Spinal cord (tissue), 10 donors: ENCODE measurements at places on chromosomes 13 and 19. TPM values are rescaled to one million over a fixed set of nuclear protein-coding genes. Genes with fewer than 3 reads are reported as not detected.

GRCh38 chr13:112510002-112510780 lies 77.8 kb downstream of the TUBGCP3 start:
- DNase-seq: peak; percentile 86
- H3K36me3 ChIP-seq: peaks cover 20% of the 10 kb centered on the region
- no peak overlapping the region for H3K27ac ChIP-seq
- H3K4me1 ChIP-seq: no peaks in the 10 kb centered on the region

DNA sequence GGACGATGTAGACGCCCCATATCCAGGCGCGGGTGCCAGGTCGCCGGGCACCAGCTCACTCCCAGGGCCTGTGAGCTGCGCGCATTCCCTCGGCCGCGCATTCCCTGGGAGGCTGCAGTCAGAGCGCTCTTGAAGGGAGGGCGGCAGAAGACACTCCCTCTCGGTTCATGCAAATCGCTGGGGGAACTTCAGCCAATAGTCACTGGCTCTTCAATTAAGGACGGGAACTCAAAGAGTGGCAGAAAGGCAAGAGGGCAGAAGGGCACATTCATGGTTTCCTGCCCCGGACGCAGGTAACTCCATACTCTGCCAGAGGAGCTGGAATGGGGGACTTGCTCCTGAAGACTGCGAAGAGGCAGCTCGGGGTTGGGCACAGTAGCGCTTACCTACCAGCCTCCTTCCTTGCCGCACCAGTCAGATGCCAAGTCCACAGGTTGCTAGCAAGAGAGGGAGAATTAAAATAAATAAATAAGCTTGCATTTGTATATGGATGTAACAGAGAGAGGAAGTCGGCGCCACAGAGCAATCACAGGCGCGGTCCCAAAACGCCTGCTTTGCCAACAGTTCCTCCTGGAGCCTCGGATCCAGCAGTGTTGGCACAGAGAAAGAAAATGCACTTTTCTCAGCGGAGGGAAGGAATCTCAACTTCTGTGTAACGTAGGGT lies 459 bp downstream of the PCDH20 start:
- peak; percentile 81 for DNase-seq
- no peak overlapping the region for H3K27ac ChIP-seq
- peaks cover 18% of the 10 kb centered on the region for H3K27me3 ChIP-seq
- peaks cover 19% of the 10 kb centered on the region for H3K4me1 ChIP-seq

The VSTM2B gene
- polyA plus RNA-seq: 43.2 TPM

The IRF2BP1 gene
- polyA plus RNA-seq: 32.1 TPM

GRCh38 chr13:80074143-80074752 lies 266.7 kb downstream of the SPRY2 start:
- H3K36me3 ChIP-seq: no peaks in the 10 kb centered on the region
- no peak overlapping the region for H3K4me3 ChIP-seq
- no peak for DNase-seq
- no peak overlapping the region for H3K27ac ChIP-seq
- H3K27me3 ChIP-seq: no peaks in the 10 kb centered on the region

The PSG3 gene
- polyA plus RNA-seq: 0.17 TPM

The CYP4F2 gene
- 0.86 TPM for polyA plus RNA-seq

GRCh38 chr13:93843082-93843481 lies 616.5 kb downstream of the GPC6 start:
- no peak overlapping the region for H3K27ac ChIP-seq
- H3K36me3 ChIP-seq: no peaks in the 10 kb centered on the region
- H3K4me3 ChIP-seq: no peak overlapping the region
- H3K4me1 ChIP-seq: no peaks in the 10 kb centered on the region

The TNNI3 gene
- 5.5 TPM for polyA plus RNA-seq

DNA sequence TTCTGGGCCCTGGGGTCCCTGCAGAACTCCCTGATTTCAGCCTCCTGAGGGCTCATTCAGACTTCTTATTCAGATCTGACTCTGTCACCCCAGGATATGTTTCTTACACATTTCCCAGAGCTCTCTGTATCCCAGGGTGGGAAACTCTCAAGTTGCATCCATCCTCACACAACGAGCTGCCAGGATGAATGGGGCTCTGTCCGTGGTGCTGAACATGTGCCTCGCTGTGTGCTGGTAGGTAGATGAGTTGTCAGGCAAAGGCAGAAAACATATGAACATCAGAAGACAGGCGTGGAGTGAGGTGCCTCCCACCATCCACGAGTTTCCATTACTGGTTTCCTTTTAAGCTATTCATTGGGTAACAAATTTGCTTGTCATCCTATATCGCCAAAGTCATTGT lies 11.4 kb upstream of the IGFL1 start:
- DNase-seq: no peak
- peaks cover 3% of the 10 kb centered on the region for H3K36me3 ChIP-seq
- H3K4me3 ChIP-seq: no peak overlapping the region
- peaks cover 7% of the 10 kb centered on the region for H3K4me1 ChIP-seq
- no peak overlapping the region for H3K27ac ChIP-seq
- no peaks in the 10 kb centered on the region for H3K27me3 ChIP-seq

The INSR gene
- polyA plus RNA-seq: 15.3 TPM

DNA sequence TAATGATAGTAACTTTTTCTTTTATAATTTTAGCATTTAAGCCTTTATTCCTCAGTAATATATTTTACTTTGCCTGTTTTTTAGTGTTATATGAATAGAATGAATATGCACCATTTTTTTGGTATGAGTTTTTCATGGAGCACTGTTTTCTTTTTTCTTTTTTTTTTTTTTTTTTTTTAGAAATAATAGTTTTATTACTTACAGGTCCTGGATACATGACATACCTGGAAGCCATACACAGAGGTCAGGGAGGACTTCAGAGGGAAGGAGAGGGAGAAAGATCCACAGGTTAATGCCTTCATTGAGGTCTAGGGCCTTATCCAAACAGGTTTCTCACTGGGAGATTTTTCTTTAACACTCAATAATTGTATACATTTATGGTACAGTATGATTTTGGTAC lies 26.4 kb downstream of the KCTD4 start:
- no peak overlapping the region for H3K4me3 ChIP-seq
- H3K27me3 ChIP-seq: no peaks in the 10 kb centered on the region

- peaks cover 18% of the 10 kb centered on the region for H3K4me1 ChIP-seq
- H3K4me3 ChIP-seq: peak overlapping the region; percentile 22
- H3K27ac ChIP-seq: no peak overlapping the region
- no peaks in the 10 kb centered on the region for H3K27me3 ChIP-seq
- peaks cover 16% of the 10 kb centered on the region for H3K36me3 ChIP-seq
Measured at GRCh38 chr19:19619181-19619848, 828 bp upstream of the PBX4 start.

GRCh38 chr13:99473515-99473914 lies 27.8 kb upstream of the TM9SF2 start:
- no peak overlapping the region for H3K4me3 ChIP-seq
- no peak for DNase-seq
- no peaks in the 10 kb centered on the region for H3K4me1 ChIP-seq
- no peak overlapping the region for H3K27ac ChIP-seq

The SGCG gene
- 2.3 TPM for polyA plus RNA-seq

GRCh38 chr19:41330946-41331678 lies 21.1 kb downstream of the CCDC97 start:
- no peak overlapping the region for H3K4me3 ChIP-seq
- H3K27me3 ChIP-seq: peaks cover 5% of the 10 kb centered on the region
- H3K27ac ChIP-seq: no peak overlapping the region
- no peak for DNase-seq
- peaks cover 9% of the 10 kb centered on the region for H3K36me3 ChIP-seq

GRCh38 chr19:43435775-43436174 lies 21.1 kb downstream of the TEX101 start:
- H3K27me3 ChIP-seq: no peaks in the 10 kb centered on the region
- no peaks in the 10 kb centered on the region for H3K36me3 ChIP-seq
- no peak for DNase-seq
- H3K4me3 ChIP-seq: no peak overlapping the region
- H3K27ac ChIP-seq: no peak overlapping the region

The C1QTNF9B gene
- 0.66 TPM for polyA plus RNA-seq

The CEACAM1 gene
- 1.5 TPM for polyA plus RNA-seq

GRCh38 chr19:7226739-7227138 lies 67.5 kb downstream of the INSR start:
- no peak overlapping the region for H3K4me3 ChIP-seq
- DNase-seq: no peak
- no peaks in the 10 kb centered on the region for H3K36me3 ChIP-seq
- no peaks in the 10 kb centered on the region for H3K27me3 ChIP-seq

- no peak overlapping the region for H3K4me3 ChIP-seq
- H3K36me3 ChIP-seq: peaks cover 64% of the 10 kb centered on the region
- no peak for DNase-seq
- H3K27me3 ChIP-seq: no peaks in the 10 kb centered on the region
Measured at GRCh38 chr19:8254286-8255001, 45.3 kb downstream of the CERS4 start.

GRCh38 chr13:50644081-50644871 lies 199.2 kb downstream of the DLEU7 start:
- no peak for DNase-seq
- H3K27me3 ChIP-seq: no peaks in the 10 kb centered on the region
- no peaks in the 10 kb centered on the region for H3K4me1 ChIP-seq
- no peaks in the 10 kb centered on the region for H3K36me3 ChIP-seq
- no peak overlapping the region for H3K27ac ChIP-seq

GRCh38 chr19:45094707-45095106 lies 1.7 kb downstream of the PPP1R37 start:
- H3K27me3 ChIP-seq: no peaks in the 10 kb centered on the region
- no peak overlapping the region for H3K27ac ChIP-seq

DNA sequence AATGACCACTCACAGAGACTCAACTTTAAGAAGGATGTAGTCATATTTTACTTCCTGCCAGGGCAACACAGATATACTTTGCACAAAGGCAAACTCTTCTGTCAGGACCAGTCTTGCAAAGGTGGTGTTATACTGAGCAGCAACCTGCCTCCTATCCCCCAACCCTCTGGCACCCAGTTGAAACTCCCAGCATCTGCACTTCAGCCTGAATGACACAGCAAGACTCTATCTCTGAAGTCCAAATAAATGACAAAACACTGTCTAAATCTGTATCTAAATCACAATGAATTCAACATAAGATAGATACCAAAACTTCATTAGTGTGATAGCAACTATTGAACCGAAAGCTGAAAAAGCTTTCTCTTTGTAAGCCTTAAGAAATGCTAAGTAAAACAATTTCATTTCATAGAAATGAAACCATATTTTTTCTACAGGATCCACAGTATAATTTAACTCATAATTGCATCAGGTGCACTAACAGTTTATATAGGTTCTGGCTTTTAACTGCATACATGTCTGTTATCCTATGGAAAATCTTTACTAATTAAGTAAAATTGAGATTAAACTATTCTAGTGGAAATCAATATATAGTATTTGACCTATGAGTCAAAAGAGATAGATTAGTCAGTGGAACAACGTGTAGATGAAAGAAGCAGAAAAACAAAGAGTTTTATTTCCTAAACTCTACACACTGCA lies 163.7 kb downstream of the TBC1D4 start:
- H3K27me3 ChIP-seq: no peaks in the 10 kb centered on the region
- DNase-seq: no peak
- no peak overlapping the region for H3K4me3 ChIP-seq
- no peak overlapping the region for H3K27ac ChIP-seq
- no peaks in the 10 kb centered on the region for H3K36me3 ChIP-seq
- H3K4me1 ChIP-seq: no peaks in the 10 kb centered on the region

DNA sequence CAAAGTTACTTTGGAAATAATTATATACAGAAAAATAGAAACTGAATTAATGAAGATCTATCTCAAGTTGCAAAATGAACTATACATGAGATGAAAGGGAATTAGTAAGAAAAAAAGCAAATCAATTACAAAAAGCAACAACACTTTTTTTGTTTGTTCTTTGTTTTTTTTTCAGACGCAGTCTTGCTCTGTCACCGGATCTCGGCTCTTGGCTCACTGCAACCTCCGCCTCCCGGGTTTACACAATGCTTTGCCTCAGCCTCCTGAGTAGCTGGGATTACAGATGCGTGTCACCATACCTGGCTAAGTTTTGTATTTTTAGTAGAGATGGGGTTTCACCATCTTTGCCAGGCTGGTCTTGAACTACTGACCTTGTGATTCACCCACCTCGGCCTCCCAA lies 2.2 kb downstream of the ZNF415 start:
- H3K4me1 ChIP-seq: peaks cover 12% of the 10 kb centered on the region
- H3K27me3 ChIP-seq: no peaks in the 10 kb centered on the region
- no peak overlapping the region for H3K27ac ChIP-seq
- H3K4me3 ChIP-seq: no peak overlapping the region

The LPAR6 gene
- polyA plus RNA-seq: 30.9 TPM

DNA sequence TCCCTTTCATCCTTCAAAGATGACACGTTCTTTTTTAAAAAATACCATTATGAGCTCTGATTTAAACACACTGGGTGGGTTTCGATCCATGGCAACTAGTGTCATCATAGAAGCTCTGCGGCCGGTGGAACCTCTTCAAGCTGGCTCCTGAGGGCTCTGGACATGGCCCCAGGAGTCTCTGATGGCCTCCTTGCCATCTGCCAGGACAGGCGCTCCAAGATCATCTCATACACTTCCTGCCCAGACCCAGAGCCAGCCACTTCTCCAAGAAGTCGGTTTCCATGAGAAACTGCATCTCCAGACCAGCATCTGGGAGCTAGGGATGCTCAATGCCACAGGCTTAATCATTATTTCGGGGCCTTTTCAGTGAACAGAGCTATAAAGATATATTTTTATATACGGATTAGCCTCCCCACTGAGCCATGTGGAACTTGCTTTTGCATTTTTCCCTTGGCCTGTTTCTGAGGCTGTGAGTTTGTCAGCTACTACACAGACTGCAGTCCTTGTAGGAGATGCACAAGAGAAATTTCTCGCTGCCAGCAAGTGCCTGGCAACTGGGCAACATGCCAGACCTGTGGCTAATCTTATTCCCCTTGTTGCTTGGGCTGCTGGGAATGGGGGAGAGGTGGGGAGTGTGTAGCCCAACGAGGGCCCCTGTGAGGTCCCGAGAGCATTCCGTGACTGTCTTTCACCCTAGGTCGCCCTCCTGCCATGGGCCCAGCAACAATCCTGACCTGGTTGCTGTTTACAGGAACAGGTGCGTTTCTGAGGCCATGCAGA lies 15.9 kb downstream of the SUGP1 start:
- DNase-seq: peak; percentile 75
- peaks cover 92% of the 10 kb centered on the region for H3K36me3 ChIP-seq
- H3K4me3 ChIP-seq: no peak overlapping the region
- H3K27me3 ChIP-seq: no peaks in the 10 kb centered on the region
- H3K27ac ChIP-seq: no peak overlapping the region

DNA sequence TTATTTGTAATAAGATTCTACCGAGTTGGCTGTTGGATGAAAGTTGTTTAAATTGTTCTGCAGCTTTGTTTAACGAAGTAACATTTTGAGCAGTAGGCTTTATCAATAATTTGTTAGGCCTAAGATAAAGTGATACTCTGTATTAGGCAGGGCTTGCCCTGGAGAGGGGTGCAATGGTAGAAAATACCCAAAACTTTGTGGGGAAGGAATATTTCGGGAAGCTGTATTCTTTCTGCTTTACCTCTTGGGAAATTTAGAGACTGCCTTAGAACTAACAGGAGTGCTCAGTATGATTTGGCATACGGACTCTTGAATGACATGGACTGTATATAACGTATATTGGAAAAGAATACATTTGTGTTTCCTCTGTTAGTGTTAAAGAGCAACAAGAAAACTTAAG lies 2.5 kb downstream of the PDS5B start:
- H3K27me3 ChIP-seq: no peaks in the 10 kb centered on the region
- peak overlapping the region; percentile 97 for H3K27ac ChIP-seq
- peak; percentile 13 for DNase-seq
- H3K4me3 ChIP-seq: peak overlapping the region; percentile 91
- H3K4me1 ChIP-seq: peaks cover 5% of the 10 kb centered on the region
- H3K36me3 ChIP-seq: no peaks in the 10 kb centered on the region

- no peaks in the 10 kb centered on the region for H3K27me3 ChIP-seq
- H3K4me3 ChIP-seq: peak overlapping the region; percentile 56
- DNase-seq: peak; percentile 43
- no peaks in the 10 kb centered on the region for H3K36me3 ChIP-seq
- peaks cover 14% of the 10 kb centered on the region for H3K4me1 ChIP-seq
- H3K27ac ChIP-seq: peak overlapping the region; percentile 76
Measured at GRCh38 chr13:21060338-21061028, 903 bp downstream of the LATS2 start.
